ENCODE measurements at places on chromosomes 16 and 17. TPM values are rescaled to one million over a fixed set of nuclear protein-coding genes. Genes with fewer than 3 reads are reported as not detected.

- H3K36me3 ChIP-seq: no peaks in the 10 kb centered on the region
- H3K4me3 ChIP-seq: no peak overlapping the region
- H3K27me3 ChIP-seq: no peaks in the 10 kb centered on the region
- H3K27ac ChIP-seq: no peak overlapping the region
- DNase-seq: no peak
These were observed 2.0 kb upstream of the HSD17B2 start for GRCh38 chr16:82033006-82033405.

DNA sequence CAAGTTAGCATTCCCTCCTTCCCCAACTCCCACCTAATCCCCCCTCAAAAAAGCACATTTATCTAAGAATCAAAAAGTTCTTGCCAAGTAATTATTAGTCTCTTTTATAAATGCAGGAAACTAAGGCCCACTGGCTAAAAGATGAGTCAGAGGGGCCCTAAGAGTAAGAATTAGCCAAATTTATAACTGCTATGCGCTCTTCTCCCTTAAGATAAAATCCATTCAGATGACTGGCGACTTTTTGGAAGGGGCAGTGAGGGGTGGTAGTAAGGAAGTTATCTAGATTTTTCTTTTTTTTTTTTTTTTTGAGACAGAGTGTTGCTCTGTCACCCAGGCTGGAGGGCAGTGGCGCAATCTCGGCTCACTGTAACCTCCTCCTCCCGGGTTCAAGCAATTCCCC lies 17.1 kb downstream of the ZNF652 start:
- H3K27ac ChIP-seq: no peak overlapping the region
- H3K27me3 ChIP-seq: no peaks in the 10 kb centered on the region
- H3K4me1 ChIP-seq: peaks cover 58% of the 10 kb centered on the region
- no peak overlapping the region for H3K4me3 ChIP-seq
- no peaks in the 10 kb centered on the region for H3K36me3 ChIP-seq
- DNase-seq: no peak

The TMIGD1 gene
- not detected for total RNA-seq

The EFNB3 gene
- total RNA-seq: 2.7 TPM

The FOXL1 gene
- 0.98 TPM for total RNA-seq

- no peak for DNase-seq
- no peak overlapping the region for H3K27ac ChIP-seq
- H3K27me3 ChIP-seq: no peaks in the 10 kb centered on the region
- no peaks in the 10 kb centered on the region for H3K36me3 ChIP-seq
- no peak overlapping the region for H3K4me3 ChIP-seq
These were observed 14.3 kb downstream of the PLCD3 start for GRCh38 chr17:45117848-45118646.

The TP53TG3D gene
- total RNA-seq: not detected

The KRTAP17-1 gene
- not detected for total RNA-seq

DNA sequence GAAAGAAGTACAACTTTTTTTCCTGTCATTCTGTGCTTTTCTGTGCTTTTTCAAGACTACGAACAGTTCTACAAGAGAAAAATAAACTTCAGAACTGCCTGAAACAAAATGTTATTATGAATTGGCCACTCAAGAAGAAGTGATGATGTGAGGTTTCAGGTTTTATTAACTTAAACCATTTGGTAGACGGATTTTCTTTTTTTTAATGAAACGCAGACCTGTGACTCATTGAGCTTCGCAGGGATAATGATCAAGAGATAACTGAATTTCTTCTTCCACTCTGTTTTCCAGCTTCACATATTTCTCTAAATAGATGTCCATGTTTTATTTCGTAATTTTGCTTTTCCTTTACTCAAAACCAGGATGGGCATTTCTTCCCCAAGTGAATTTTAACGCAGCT lies 32.7 kb downstream of the AIPL1 start:
- no peak for DNase-seq
- no peaks in the 10 kb centered on the region for H3K4me1 ChIP-seq
- no peaks in the 10 kb centered on the region for H3K27me3 ChIP-seq
- H3K36me3 ChIP-seq: no peaks in the 10 kb centered on the region
- H3K27ac ChIP-seq: no peak overlapping the region
- no peak overlapping the region for H3K4me3 ChIP-seq

The PIK3R5 gene
- total RNA-seq: 10.6 TPM

The TBC1D3I gene
- total RNA-seq: 1.7 TPM

GRCh38 chr16:73265124-73265837 lies 217.4 kb upstream of the ZFHX3 start:
- H3K36me3 ChIP-seq: no peaks in the 10 kb centered on the region
- DNase-seq: no peak
- H3K27ac ChIP-seq: no peak overlapping the region
- no peaks in the 10 kb centered on the region for H3K4me1 ChIP-seq
- H3K4me3 ChIP-seq: no peak overlapping the region
- H3K27me3 ChIP-seq: no peaks in the 10 kb centered on the region

DNA sequence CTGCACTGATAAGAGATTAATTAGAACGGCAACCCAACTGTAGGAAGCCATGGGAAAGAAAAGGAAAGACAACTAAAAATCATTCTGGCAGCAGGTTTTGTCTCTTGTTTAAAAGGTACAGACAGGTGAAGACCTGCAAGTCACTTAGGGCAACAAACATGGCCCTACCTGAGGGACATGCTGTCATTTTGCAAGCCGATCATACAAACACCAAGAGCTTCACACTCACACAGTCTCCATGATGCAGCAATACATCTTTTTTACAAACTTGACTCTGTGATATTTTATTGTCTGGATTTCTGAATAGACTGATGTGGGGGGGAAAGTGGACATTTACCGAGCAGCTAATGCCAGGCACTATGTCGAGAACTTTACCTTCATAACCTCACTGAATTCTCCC lies 101.8 kb downstream of the PARN start:
- H3K4me3 ChIP-seq: no peak overlapping the region
- no peak for DNase-seq
- peak overlapping the region; percentile 66 for H3K27ac ChIP-seq
- H3K4me1 ChIP-seq: peaks cover 37% of the 10 kb centered on the region

DNA sequence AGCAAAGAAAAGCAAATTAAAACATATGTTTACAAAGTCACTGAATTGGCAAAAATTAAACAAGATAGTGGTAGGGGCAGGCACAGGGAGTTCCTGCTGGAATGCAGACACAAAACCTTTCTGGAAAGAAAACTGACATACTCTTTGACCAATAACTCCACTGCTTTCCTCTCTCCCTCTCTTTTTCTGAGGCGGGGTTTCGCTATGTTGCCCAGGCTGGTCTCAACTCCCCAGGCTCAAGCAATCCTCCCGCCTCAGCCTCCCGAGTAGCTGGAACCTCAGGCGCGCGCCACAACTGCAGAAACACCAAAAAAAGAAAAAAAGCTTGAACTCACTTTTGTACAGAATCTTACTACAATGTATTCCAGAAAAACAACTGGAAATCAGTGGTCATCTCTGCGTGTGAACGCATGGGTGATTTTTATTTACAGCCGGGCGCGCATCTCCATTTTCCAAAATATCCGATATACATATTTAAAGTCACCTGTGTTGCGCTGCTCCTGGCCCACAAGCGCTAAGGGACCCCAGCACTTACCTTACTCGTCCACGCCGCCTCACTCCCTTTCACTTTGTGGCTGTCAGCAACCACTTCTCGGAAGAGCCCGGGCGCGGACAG lies 480 bp downstream of the TXNL4B start:
- H3K27me3 ChIP-seq: no peaks in the 10 kb centered on the region
- peaks cover 43% of the 10 kb centered on the region for H3K36me3 ChIP-seq
- DNase-seq: no peak
- H3K27ac ChIP-seq: peak overlapping the region; percentile 71

DNA sequence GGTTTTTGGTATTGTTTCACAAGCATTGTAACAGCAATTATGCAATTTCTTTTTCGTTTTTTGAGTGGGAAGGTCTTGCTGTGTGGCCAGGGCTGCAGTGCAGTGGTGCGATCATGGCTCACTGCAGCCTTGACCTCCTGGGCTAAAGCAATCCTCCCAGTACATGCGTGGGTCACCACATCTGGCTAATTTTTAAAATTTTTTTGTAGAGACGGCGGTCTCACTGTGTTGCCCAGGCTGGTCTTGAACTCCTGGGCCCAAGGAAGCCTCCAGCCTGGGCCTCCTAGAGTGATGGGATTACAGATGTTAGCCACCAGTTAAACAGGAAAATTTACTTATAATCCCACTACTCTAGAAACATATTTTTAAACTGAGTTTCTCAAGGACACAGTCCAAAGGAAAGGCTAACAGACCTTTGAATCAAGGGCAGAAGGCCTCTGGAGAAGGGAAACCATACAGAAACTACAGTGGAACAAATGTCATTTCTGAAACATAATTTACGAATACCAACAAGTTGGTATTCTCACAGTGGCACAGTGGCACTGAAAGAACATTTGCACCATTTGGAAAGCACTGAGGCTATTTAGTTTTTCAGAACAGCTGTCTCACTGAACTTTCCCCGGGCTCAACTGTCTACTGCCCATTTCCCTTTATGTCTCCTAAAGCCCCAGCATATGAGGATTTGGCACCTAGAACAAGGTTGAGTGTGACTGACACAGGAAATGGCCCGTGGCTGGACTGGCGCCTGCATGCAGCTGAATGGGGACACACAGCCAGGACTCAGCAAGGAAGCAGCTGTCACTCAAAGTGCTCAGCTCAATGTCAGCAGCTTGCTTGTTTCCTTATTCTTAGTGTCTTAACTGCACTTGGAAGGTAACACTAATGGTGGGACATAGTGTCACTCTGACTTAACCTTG lies 2.8 kb upstream of the PRKAR1A start:
- H3K27me3 ChIP-seq: no peaks in the 10 kb centered on the region
- H3K27ac ChIP-seq: no peak overlapping the region
- H3K4me3 ChIP-seq: no peak overlapping the region
- DNase-seq: no peak
- peaks cover 20% of the 10 kb centered on the region for H3K4me1 ChIP-seq
- no peaks in the 10 kb centered on the region for H3K36me3 ChIP-seq

DNA sequence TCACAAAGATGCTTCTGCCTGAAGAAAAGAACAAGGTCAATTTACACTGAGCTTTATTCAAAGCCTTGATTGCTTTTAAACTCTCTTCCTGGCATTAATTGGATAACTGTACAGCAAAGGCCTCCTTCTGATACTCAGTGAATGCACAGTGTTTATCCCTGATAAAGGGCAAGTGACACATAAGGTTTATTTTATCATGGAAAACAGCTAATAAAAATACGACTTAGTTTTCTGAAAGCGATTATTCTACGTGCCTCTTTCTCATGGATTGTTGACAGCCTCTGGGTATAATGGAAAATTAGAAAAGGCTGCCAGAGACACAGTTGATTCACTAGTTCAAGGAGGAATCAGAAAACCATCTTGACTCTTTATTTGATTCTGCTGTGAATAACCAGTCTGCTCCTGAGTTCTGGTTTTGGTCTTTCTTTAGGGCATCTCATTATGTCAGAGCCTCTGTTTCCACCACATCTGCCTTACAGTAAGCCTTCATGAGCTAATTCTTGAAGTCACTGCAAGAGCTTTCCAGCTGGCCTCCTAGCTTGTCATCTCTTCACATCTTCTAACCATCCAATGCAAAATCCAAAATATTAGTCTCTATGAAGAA lies 212.9 kb downstream of the CNTNAP4 start:
- H3K4me1 ChIP-seq: no peaks in the 10 kb centered on the region
- H3K27me3 ChIP-seq: no peaks in the 10 kb centered on the region
- no peak overlapping the region for H3K4me3 ChIP-seq
- H3K36me3 ChIP-seq: no peaks in the 10 kb centered on the region
- no peak overlapping the region for H3K27ac ChIP-seq

- H3K4me1 ChIP-seq: no peaks in the 10 kb centered on the region
- no peak overlapping the region for H3K27ac ChIP-seq
- DNase-seq: no peak
- H3K36me3 ChIP-seq: no peaks in the 10 kb centered on the region
- H3K4me3 ChIP-seq: no peak overlapping the region
These were observed 297.5 kb upstream of the FOXF1 start for GRCh38 chr16:86212706-86213436.

The SLFN12L gene
- 12.3 TPM for total RNA-seq

- DNase-seq: no peak
- H3K36me3 ChIP-seq: no peaks in the 10 kb centered on the region
- H3K4me3 ChIP-seq: no peak overlapping the region
- H3K27ac ChIP-seq: no peak overlapping the region
- no peaks in the 10 kb centered on the region for H3K4me1 ChIP-seq
These were observed 134.3 kb downstream of the HAPSTR1 start for GRCh38 chr16:9225527-9226316.

The ZNF597 gene
- 2.0 TPM for total RNA-seq

The CSH1 gene
- not detected for total RNA-seq

GRCh38 chr17:3531266-3532101 lies 26.1 kb downstream of the TRPV3 start:
- no peak overlapping the region for H3K4me3 ChIP-seq
- H3K27ac ChIP-seq: no peak overlapping the region
- no peak for DNase-seq
- H3K36me3 ChIP-seq: no peaks in the 10 kb centered on the region

DNA sequence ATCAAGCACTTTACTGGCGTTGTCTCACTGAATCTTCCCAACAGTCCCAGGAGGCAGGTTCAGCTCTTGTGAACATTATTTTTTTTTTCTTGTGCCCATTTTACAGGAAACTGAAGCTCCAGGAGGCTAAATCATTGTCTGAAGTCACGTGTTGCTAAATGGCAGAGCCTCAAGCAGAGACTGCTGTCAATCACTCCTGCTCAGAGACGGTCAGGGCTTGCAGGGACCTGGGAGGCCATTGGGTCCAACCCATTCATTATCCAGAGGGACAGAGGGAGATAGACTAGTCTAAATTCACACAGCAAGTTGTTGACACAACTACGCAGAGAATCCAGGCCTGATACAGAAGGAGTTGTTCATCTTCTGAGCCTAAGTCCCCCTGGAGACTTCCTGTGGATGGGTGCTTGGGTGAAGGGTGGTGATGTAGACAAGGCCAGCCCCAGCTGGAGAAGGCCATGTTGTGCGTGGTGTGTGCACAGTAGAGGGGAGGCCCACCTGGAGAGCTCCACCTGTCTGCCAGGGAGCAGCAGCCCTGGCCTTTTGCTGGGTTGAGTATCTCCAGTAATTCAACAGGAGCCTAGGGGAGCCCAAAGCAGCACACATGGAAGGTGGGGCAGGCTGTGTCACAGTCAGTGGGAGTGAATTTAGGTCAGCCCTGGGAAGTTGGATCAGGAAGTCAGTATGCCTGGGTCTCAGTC lies 24.3 kb upstream of the C1QL1 start:
- no peak overlapping the region for H3K27ac ChIP-seq
- H3K36me3 ChIP-seq: no peaks in the 10 kb centered on the region
- H3K27me3 ChIP-seq: no peaks in the 10 kb centered on the region
- H3K4me1 ChIP-seq: peaks cover 5% of the 10 kb centered on the region
- DNase-seq: no peak

Measured in vagina (tissue), 2 donors.